Nephron progenitor cell (in vitro differentiated cells): ENCODE measurements at places on chromosomes 7 and 10.

DNA sequence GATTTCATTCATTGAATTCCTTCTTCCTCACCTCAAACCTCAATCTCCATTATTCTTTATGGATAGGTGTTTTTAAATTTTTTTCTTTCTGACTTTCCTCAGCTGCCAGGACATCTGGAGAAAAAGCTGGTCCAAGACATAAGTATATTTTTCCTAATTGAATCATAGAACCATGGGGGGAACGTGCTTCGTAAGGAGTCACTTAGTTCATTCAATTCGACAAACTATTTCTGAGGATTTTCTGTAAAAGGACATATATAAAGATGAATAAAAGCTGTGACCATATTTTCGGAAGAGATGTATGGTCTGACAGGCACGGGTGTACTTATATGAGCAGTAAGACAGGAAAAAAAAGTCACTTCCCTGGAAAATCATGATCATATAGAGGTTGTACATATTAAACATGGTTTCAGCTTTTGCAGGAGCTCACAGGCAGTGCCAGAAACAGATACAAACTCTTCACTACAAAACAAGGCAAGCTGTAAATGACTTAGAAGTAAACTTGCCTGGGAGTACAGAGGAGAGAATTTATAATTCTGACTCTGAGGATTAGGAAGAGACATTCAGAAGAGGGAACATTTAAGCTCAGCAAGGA, 88.2 kb upstream of the EGR2 start:
- H3K4me1 ChIP-seq = peaks cover 12% of the 10 kb centered on the region
- H3K36me3 ChIP-seq = no peaks in the 10 kb centered on the region
- no peak overlapping the region for H3K27ac ChIP-seq
- H3K4me3 ChIP-seq = no peak overlapping the region

- no peak overlapping the region for H3K27ac ChIP-seq
- no peak overlapping the region for H3K4me3 ChIP-seq
- H3K27me3 ChIP-seq = peaks cover 10% of the 10 kb centered on the region
Measured at GRCh38 chr10:16030562-16030961, 170.3 kb upstream of the MINDY3 start.

DNA sequence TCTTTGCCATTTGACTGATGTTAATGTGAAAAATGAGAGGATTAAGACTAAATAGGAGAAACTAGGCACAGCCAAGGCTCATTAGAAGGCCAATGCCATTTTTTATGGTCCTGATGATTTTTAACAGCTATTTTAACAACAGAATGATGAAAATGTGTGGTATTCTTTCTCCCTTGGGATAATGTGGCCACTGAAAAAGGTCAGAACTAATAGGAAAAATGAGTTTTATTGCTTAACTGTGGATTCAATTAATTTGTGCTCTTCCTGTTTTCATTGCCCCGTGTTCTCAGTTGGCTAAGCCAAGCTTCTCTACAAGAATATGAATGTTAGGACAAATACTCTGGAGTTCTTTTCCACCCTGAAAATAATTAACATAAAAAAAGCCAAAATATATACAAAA, 56.6 kb downstream of the BMPER start:
- H3K4me3 ChIP-seq = no peak overlapping the region
- H3K27ac ChIP-seq = no peak overlapping the region
- DNase-seq = no peak
- no peaks in the 10 kb centered on the region for H3K36me3 ChIP-seq
- no peaks in the 10 kb centered on the region for H3K27me3 ChIP-seq
- no peaks in the 10 kb centered on the region for H3K4me1 ChIP-seq

- H3K4me1 ChIP-seq = peaks cover 34% of the 10 kb centered on the region
- H3K4me3 ChIP-seq = no peak overlapping the region
- peaks cover 3% of the 10 kb centered on the region for H3K36me3 ChIP-seq
- DNase-seq = no peak
- H3K27ac ChIP-seq = no peak overlapping the region
- H3K27me3 ChIP-seq = peaks cover 3% of the 10 kb centered on the region
Measured at GRCh38 chr10:71347587-71348395, 28.7 kb downstream of the SLC29A3 start.

DNA sequence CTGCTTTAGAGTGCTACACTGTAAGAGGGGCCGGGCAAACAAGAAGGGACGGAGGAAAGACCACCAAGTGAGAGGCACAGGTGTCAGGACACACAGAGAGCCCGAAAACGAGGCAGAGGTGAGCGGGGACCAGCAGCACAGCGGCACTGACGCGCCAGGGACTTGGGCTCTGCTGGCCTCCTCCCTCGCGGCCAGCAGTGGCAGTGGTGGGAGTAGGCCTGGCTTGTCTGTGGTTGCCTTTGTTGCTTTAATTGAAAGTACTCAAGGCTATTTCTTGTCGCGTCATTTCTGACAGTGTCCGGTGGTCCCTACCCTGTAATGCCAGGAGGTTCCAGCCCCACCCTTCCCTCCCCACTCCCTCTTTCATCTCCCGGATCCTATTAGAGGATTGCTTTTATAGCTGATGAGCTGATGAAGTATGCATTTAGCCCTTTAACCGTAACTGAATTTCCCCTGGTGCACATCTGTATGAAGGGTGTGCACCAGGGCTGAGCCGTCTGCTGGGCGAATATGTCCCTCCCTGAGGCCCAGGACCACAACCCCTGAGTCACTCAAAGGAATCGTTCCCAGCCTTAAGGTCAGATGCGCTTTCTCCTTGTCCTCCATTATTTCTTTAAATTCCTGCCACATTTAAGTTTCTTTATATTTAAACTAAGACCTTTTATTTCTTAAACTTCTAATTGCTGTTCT, 39.5 kb upstream of the FAM20C start:
- H3K27ac ChIP-seq = no peak overlapping the region
- peaks cover 1% of the 10 kb centered on the region for H3K36me3 ChIP-seq
- no peak overlapping the region for H3K4me3 ChIP-seq
- peaks cover 16% of the 10 kb centered on the region for H3K27me3 ChIP-seq
